Central memory CD4-positive, alpha-beta T cell (primary cell): ENCODE measurements at places on chromosomes 16 and 17.

DNA sequence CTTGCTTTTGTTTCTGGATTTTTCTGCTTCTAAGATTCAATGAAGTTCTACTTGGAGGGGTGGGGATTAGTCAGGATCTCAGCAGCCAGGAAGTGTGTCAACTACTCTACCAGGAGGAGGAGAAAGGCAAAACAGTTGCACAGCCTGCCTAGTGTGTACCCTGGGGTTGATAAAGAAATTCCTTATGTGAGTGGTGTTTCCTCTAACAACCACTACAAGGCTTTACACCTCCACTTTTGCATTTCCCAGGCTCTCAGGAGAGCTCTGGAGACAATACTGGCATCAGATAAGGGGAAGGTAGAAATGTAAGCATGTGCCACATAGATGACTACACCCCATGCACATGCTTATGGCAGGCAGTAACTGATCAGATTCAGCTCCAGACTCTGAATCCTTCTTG is 174.6 kb downstream of the TOX3 start:
- DNase-seq, result no peak

- DNase-seq, result no peak
These were observed 98.3 kb upstream of the CIBAR2 start for GRCh38 chr16:85210423-85211169.

- DNase-seq, result no peak
These were observed 2.9 kb upstream of the NAGS start for GRCh38 chr17:44001461-44001920.

DNA sequence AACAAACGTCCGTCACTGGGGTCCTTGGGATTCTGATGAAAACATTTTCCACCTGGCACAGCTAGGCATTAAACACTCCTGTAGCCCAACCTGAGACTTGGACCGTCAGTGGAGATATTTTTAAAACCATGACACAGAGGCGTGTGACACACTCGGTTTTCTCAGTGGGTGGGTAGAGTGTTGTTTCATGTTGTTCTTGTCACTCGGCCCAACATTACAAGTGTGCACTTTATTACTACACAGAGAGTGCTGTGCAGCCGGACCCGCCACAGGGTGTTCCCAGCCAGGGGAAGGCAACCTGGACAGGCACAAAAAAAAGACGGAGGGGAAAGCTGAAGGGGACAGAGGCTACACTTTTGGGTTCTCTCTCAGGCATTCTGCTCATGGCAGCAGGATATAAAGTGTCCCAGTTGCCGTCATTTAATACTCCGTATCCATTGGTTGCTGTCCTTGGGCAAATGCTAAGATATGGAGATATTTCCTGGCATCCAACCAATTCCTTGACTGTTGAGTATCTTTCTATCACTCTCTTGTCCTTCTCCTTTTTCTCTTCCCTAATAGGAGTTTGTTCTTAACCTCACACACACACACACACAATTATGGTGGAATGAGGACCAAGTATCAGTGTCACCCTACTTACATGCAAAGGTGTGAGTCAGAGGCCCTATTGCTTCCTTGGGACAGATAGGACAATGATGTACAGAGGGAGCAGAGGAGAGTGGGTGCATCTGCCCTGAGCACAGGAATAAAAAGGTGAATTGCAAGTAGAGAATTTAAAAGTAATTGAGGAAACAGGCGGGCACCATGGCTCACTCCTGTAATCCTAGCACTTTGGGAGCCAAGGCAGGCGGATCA is 154.1 kb upstream of the SOX9 start:
- no peak for DNase-seq

- DNase-seq, result no peak
These were observed 44.9 kb upstream of the XYLT1 start for GRCh38 chr16:17515421-17516210.

DNA sequence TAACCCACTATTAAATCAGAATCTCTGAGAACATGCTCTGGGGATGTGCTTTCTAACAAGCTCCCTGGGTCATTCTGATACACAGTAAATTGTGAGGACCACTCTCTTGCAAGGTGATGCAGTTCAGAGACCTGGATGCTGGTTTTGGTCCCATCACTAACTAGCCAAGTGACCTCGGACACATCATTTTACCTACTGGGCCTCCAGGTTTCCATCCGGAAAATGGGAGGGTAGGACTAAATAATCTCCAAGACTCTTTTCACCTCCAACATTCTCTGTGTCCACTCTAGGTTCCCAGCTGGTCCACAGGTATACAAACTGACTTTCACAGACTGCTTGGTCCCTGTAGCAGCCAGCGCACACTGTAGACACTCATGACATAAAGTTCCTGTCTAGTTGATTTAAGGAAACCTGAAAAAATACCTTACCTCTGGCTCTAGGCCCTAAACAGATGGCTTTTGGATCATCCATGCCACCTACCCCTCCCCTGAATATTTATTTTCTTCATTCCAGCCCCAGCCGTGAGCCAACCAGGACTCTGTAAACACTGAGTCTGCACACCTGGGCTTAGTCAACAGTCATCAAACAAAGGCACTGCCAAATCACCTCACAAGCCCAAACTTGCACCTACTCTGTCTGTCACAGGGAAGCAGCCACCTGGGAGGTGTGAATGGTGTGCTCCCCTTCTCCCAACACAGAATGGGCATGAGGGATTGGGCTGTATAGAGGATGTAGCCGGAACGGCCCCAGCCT is 51.3 kb upstream of the MRPS23 start:
- no peak for DNase-seq

DNA sequence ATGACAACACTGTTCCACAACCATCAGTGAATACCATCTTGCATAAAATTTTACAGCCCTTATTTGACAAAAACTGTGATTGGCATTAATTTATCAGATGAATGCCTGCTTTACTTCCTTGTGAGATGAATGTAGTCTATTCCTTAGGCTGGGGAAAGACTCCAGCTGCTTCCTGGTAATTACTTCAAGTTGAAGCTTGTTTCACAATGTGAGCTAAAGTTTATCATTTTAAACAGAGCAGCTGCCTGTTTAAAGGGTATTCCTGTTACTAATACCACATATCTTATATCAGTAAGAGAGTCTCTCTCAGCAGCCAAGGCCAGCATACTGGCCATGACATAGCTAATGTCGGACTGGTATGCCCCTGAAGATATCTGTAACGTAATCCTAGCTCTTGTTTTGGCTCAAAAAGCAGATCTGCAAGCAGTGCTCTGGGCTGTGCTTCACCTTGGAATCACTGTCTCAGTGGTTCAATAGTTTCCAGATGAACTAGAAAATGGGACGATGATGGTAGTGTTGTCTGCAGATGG is 13.2 kb upstream of the ARL2BP start:
- no peak for DNase-seq

DNA sequence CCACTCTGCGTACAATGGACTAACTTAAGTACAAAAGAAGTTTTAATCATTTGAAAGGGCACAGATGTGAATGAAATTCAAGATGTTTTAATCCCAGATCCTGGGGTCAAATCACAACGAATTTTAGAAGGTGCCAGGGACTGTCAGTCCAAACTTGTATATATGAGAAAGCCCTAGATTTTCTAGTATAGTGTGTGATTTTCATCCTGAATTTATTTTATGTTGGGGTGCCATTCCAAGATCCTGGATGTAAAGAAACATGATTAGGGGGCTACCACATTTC is 64.3 kb downstream of the TUBD1 start:
- no peak for DNase-seq

- DNase-seq, result no peak
These were observed 40.8 kb upstream of the BPTF start for GRCh38 chr17:67784364-67785121.

- DNase-seq, result peak; percentile 37
These were observed 69.6 kb downstream of the RAI1 start for GRCh38 chr17:17750881-17751280.

- no peak for DNase-seq
These were observed 11.0 kb downstream of the EMC6 start for GRCh38 chr17:3679531-3680126.

GRCh38 chr17:21078016-21078780 is 35.4 kb upstream of the USP22 start:
- DNase-seq, result no peak

DNA sequence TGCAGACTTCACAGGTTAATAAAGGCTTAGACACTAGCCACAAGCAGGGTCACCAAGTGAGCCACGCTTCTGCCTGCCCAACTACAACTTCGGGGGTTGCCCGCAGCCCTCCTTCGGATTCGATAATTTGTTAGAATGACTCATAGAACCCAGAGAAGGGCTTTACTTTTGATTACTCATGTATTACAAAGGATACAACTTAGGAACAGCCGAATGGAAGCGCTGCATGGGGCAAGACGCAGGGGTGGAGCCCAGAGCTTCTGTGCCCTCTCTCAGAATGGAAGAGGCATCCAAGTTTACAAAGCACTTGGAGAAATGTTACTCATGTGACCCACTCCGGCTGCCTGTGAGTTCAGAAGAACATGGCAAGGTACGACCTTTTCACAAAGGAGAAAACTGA is 7.5 kb upstream of the CDH5 start:
- no peak for DNase-seq

DNA sequence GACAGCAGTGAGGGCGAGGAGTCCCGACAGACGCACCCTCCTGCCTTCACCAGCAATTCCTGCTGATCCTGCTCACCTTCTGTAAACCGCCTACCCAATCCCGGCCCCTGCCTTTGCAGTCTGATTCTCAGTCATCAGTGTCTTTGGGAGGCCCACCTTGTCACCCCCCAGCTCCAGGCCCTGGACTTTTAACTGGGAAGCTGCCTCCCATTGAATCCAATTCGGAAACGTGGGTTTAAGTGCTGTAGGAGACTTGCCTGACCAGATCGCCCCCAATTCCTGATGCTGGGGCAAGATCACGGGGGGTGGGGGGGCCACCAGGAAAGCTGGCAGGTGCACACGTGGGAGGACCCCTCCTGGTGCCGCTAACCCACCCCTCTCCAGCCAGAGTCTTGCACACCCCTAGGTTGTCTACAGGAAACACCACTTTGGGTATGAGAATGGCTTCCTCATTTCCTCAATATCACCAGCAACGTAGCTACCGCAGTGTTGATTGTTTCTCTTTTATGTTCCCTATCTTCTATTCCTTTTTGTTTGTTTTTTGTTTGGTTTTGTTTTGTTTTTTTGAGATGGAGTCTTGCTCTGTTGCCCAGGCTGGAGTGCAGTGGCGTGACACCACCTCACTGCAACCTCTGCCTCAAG is 46.6 kb upstream of the CMIP start:
- DNase-seq, result no peak

DNA sequence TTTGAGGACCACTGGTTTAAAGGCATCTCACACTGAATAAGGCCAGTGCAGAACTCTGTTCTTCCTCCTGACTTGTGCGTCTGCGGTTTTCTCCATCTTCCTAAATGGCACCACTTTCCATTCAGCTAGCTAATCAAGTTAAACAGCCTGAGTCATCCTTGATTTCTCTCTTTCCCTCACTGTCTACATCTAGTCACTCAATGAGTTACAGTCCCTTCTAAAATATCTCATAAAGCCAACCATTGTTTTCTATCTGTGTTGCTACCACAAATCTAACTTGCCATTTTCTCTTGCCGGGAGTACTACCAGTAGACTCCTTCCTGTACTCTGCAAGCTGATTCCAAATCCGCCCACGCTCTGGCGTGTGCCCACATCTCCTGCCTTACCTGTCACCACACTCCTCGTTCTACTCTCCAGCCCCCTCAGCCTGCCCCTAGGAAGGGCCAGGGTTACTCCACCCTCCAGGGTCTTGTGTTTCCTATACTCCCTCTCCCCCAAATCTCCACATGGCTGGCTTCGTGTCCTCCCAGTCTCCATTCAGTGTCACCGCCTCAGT is 324.5 kb downstream of the SNX29 start:
- DNase-seq, result no peak

DNA sequence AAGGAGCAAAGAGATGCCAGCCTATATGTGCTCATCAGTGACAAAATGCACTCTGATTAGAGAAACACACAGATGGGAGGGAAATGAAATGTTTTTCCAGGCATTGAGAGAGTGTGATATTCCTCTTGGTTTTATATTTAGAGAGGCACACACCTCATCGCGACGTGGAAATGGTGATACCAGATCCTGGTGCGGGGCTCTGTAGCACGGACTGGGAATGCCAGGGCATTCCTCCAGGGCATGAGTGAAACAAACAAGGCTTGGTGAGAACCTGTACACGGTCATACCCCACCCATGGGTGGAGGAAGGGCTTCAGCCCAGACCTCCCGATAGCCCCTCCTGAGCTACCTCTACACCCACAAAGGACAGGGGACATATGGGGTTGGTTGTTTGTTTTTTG is 280.2 kb downstream of the C16orf95 start:
- no peak for DNase-seq

GRCh38 chr17:81803728-81804558 is at the start of gene GCGR:
Gene GCGR (plus strand): TSS chr17:81804150. CDS start chr17:81809019, 4,869 bp downstream.
- DNase-seq, result no peak

DNA sequence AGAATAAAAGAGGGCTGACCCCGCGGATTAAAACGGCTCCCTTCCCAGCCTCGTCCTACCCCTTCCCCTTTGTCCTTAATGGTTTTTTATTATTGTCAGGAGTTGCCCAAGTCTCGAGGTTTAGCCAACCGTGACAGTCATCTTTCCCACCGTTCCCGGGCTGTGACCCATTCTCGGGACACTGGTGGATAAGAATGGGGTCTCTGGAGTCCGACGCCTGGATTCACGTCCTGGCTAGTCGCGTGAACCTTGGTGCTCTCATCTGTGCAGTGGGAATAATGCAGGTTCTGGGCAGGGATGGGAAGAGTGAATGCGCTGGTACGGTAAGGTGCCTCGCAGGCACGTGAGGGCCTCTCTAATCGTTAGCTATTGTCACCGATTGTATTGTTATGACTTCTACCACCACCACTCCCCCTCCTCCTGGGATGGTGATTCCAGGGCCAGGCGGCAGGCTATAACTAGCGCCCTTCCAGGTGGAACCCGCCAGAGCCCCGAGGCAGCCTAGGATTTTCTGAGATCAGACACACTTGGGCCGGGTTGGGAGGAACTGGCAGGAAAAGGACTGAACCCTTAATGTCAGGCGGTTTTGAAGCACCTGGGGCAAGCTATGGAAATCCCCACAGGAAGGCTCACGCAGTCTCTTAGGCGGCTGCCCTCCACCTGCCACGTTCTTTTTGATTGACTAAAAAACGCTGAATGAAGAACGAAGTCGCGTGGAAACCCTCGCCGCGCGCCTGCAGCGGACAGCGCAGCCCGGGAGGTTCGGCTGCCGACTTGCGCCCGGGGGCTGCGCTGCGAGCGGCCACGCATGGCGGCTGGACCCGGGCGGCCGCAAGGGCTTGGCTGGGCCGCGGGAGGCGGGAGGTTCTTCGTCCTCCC is 2.7 kb downstream of the HS3ST3B1 start:
- DNase-seq, result peak; percentile 62

DNA sequence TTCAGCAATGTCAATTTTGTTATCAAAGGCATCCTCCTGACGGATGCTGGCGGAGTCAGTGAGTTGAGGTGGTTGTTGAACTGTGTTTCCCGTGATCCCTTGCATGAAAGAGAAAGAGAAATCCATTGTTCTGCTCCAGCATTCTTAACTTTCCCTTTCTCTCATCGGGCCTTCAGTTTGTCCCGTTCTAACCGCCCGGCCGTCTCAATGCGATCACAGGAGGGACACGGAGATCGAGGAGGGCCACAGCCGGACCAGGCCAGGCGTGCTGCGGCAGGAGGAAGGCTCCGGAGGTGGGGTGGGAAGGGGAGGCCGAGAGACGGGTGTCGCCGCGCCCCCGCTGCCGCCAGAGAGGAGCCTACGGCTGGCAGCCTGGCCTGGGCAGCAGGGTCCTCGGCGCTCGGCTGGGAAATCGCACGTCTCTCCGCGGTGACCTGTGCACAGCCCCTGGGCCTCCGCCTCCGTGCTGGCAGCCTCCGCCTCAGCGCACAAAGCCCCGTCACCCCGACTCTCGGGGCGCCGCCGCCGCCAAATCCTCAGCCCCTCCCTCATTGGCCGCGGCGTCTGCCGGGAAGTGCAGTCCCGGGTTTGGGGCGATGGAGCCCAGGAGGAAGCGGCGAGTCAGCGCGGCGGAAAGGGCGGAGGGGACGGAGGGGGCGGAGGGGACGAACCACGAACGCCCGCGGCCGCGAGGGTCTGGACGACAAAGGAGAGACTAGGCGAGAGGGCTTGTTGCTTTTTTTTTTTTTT is 38.1 kb downstream of the SOST start:
- DNase-seq, result peak; percentile 74
